Heart left ventricle (tissue), 16 donors: ENCODE measurements at places on chromosomes 12 and 14. TPM values are rescaled to one million over a fixed set of nuclear protein-coding genes. Genes with fewer than 3 reads are reported as not detected.

LRIG3 gene
- 1.8 TPM for polyA plus RNA-seq

- no peak for DNase-seq
These were observed 15.3 kb downstream of the GRIP1 start for GRCh38 chr12:66663611-66664010.

DNA sequence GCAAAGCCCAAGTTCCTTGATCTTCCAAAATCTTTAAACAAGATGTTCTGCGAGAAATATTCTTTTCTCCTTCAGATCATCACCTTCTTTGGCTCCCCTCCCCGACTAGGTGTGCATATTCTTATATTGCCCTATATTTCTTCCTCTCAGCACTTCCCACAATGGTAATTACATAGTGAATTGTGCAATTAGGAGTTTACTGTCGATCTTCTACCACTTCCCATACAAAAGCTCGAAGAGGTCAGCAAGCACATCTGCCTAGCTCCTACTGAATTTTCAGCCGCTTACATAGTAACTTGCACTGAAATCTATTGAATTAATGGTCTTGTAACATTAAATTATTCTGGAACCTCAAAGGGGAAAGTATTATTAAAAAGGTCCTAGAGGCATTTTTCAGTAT lies 16.7 kb downstream of the OSBPL8 start:
- DNase-seq: no peak

- no peak for DNase-seq
These were observed 16.7 kb downstream of the CHGA start for GRCh38 chr14:92939699-92940098.

- DNase-seq: no peak
These were observed 4.1 kb upstream of the CRIP1 start for GRCh38 chr14:105482486-105483110.
